ENCODE measurements at places on chromosomes 11 and 22.

- no peak for DNase-seq
These were observed 17.3 kb upstream of the RASD2 start for GRCh38 chr22:35523167-35523947.

DNA sequence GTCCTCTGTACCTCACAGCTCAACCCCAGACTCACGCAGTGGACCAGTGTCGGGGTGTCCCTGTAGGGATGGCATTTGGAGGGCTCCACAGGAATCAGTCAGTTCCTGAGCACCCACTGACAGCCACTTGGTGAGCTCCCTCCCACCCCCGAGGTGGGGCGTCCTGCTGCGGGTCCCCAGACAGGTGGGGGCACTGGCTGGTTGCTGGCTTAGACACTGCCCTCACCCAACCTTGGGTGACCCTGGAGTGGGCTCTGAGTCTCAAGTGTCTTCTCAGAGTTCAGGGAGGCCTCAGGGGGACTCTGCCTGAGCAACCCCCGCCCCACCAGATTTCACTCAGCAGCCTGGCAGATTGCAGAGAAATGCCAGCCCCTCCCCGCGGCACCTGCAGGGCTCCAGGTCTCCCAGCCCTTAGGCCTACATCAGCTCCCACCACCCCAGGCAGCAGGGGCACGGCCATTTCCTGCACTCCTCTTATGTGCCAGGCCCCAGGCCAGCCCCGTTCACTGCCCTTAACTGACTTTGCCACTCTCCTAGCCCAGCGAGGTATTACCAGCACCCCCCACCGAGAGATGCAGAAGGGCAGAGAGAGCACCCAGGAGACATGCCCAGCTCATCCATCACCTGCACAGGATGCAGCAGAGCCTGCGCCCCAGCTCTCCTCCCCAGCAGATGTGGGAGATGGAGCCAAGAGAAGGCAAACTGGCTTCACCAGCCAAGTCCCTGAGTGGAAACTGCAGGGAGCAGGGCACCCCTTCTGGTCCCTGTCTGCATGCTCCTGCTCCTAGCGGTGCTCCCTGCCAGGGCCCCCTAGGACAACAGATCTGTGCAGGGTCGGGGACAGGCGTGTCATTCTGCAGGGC lies 2.4 kb downstream of the PRR5 start:
- DNase-seq: no peak

DNA sequence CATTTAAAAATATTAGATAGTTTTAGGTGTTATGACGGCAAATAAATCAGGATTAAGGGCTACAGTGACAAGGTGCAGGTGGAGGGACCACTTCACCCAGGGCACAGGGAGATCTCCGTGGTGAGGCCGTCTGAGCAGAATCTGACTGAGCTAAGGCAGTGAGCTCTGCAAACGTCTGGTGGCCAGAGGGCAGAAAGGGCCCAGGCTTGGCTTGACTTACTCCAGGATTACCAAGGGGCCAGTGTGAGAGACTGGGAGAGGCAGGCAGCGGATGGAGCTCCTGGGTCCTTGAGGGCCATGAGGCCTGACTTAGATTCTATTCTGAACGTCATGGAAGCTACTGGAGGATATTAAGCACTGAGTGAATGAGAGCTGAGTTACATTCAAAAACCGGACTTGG lies 125.9 kb upstream of the B3GAT1 start:
- DNase-seq: peak; percentile 15

- no peak for DNase-seq
These were observed 15.5 kb downstream of the FLI1 start for GRCh38 chr11:128709402-128709801.

- no peak for DNase-seq
These were observed 1.3 kb downstream of the NAP1L4 start for GRCh38 chr11:2990617-2991451.

GRCh38 chr11:102470251-102470650 lies 17.7 kb upstream of the TMEM123 start:
- no peak for DNase-seq

GRCh38 chr22:48264586-48264985 lies 1502.1 kb downstream of the TBC1D22A start:
- DNase-seq: no peak

DNA sequence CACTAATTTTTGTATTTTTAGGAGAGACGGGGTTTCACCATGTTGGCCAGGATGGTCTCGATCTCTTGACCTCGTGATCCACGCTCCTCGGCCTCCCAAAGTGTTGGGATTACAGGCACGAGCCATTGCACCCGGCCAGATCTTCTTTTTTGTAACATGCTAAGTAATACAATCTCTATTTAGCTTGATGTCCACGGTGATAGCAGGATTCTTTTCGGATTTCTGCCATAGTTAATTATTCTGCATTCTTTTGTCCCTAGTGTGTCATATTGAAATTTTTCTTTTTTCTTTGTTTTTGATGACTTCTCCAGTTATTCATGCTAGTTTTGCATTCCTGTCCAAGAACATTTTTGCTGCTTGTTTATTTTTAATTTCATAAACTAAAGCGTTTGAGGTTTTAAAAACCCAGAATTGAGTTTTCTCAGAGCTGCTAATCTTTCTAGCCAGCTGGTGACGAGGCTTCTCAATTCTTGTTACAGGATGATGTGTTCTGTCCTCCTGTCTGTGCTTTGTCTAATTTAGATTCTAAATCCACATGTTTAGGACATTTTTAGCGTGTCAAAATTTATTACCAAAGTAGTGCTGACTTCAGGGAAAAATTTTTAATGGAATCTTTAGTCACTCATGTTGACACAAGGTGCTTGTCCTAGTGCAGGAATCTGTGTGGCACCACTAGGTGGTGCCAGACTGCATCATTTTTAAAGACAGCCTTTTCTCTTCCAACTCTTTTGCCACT lies 21.8 kb downstream of the NF2 start:
- DNase-seq: no peak

DNA sequence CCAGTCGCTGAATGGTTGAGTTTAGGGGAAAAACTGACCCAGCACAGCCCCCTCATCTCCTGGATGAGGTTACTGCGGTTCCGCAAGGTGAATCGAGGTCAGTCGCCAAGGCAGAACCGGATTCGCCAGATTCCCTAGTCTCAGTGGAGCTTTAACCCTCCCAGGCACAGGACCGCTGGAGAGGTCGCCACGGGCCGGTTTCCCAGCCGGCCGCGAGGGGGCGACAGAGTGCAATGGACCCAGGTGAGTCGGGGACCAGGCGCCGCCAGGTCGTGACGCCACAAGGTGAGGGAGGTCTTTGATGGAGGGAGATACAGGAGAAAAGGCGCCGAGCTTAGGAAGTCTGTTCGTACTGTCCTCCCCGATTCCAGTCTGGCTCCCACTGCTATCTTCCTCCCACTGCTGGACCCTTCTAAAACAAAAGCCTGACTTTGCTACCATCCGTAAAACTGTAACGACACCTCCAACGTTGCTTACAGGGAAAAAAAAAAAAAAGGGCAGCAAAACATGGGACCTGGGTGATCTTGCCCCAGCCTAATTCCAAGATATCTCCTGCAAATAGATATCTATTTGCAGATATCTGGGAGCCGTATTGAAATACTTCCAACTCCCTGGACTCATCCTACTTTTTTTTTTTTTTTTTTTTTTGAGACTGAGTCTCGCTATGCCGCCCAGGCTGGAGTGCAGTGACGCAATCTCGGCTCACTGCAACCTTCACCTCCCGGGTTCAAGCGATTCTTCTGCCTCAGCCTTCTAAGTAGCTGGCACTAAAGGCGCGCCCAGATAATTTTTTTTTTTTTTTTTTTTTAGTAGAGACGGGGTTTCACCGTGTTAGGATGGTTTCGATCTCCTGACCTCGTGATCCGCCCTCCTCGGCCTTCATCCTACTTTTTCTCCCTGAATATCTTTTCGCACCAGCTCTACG lies 1.4 kb upstream of the GGA1 start:
- peak; percentile 93 for DNase-seq

DNA sequence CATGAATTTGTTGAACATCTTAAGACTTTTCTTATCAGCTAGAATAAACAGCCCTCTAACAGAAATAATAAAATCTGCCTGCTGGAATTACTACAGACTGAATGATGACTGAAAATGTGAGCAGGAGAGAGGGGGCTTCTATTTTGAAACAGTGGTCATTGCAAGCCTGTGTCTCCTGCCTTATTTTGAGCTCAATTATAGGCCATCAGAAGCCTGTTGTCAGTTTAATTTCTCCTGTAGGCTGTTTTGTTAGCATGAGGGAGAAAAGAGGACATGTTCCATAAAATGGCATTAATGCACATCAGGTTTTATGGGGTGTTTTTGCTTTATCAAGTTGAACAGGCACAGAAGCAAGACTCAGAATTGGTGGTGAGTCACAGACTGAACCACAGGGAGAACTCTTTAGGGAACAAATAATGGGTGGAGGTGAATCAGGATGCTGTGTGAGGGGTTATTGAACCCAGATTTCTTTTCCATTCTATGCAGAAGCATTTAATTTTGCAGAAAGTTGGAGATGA lies 129.1 kb downstream of the PARVA start:
- DNase-seq: no peak

DNA sequence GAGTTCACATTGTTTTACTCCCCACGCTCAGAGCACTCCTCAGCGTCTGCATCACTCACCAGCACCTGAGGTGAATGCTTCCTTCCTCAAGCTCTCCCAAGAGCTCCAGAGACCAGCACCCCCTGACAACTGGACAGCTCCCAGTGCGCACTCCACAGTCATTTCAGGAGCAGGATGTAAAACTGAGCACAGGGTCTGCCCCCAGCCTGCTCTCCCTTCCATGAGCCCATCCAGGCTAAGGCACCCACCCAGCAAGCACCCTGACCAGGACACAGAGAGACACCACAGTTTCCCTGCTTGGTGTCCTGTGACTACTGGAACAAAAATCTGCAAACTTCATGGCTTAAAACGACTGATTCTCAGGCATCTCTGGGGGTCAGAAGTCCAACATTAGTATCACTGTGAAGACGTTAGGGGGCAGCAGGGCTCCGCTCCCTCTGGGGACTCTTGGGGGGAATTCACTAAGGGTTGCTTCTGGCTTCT lies 3.3 kb downstream of the SCGB1D2 start:
- DNase-seq: no peak

- no peak for DNase-seq
These were observed 35.0 kb downstream of the PPFIBP2 start for GRCh38 chr11:7548659-7549274.

DNA sequence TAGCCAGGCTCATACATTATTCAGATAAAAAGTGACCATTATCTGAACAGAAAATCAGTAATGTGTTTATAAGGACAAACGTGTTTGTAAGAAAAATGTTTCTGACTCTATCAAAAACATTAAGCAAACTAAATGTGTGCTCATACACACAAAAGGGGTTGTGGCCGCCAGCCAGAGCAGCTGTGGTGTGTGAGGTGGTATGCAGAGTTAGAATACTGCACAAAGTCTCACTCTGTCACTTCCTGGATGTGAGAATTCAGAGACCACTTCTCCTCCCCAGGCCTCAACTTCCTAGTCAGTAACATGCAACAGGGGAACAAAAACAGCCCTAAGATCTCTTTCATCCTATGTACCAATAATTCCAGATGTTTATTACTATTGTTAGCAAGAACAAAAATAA lies 9.4 kb downstream of the OR5B21 start:
- DNase-seq: no peak

DNA sequence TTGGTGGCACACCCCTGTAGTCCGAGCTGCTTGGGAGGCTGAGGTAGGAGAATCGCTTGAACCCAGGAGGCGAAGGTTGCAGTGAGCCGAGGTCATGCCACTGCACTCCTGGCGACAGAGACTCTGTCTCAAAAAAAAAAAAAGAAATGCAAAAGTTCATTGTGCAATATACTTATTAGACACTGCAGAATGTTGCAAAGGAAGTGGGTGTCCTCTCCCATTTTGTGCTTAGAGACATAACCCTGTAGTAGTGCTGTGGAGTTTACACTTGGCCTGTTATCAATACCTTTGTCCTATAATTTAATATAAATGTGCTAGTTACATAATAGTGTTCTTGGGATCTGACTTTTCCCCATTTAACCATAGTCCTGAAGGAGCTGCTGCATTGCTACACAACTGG lies 9.4 kb downstream of the BCL2L13 start:
- DNase-seq: no peak

GRCh38 chr11:65575568-65576231 lies at the start of gene EHBP1L1:
Gene EHBP1L1, plus strand, starts transcription at chr11:65576053. Its CDS starts 250 bp downstream, at chr11:65576303.
- DNase-seq: no peak

DNA sequence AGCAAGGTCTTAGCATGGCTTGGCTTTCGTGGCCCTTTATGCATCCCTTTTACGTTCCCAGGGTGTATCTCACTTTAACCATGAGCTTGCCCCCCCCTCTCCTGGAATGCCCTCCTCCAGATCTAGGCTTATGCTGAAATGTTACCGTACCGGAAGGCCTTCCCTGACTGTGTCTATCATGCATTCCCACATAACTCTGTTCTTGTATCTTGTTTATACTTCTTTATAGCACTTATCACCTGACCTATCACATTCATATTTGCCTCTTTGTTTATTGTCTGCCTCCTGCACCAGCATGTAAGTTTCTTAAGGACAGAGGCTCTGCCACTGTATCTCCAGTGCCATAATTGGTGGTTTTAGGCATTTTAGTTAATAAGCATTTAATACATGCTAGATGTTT lies 38.9 kb downstream of the PPFIBP2 start:
- DNase-seq: no peak

DNA sequence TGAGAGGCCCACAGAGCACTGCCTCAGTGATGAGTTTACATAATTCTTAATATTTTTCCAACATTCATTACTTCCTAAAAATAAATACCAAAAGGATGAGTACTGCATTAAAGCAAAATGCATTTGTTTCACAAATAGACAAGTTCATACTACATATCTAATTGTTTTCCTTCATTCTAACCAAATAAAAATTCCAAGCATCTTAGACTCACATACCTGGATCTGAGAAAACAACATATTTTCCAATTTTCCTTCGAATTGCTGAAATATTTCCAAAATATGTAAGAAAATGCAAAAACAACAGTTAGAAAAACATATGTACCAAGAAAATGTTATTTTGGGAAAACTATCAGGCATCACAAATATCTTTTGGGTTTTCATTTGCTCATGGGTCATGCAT lies 127.9 kb upstream of the CEP126 start:
- no peak for DNase-seq

DNA sequence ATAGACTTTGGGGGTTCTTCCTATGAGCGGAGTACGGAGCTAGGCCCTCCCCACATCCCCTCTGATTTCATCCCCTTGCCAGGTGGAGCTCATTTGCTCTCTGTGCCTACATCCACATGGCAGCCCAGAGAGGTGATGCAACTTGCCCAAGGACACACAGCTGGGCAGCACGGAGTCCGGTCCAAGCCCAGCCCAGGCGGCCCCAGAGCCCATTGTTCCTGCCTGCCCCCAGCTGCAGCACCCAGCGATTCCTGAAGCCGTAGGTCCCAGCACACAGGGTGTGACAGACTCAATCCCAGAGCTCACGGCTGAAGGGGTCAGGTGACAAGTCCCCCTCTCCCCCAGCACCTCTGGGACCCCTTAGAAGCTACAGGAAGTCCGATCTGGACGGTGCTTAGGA lies 22.2 kb upstream of the RFPL3 start:
- no peak for DNase-seq

GRCh38 chr11:124937336-124937935 lies 1.6 kb upstream of the HEPACAM start:
- no peak for DNase-seq

- DNase-seq: no peak
These were observed 39.9 kb upstream of the LIPT2 start for GRCh38 chr11:74533421-74533820.
